Thoracic aorta (tissue), 2 donors: ENCODE measurements at places on chromosomes 11 and 22. TPM values are rescaled to one million over a fixed set of nuclear protein-coding genes. Genes with fewer than 3 reads are reported as not detected.
A peak's percentile ranks its signal among the peaks of the same experiment; 100 is the strongest.

The MYRF gene
- total RNA-seq = not detected

DNA sequence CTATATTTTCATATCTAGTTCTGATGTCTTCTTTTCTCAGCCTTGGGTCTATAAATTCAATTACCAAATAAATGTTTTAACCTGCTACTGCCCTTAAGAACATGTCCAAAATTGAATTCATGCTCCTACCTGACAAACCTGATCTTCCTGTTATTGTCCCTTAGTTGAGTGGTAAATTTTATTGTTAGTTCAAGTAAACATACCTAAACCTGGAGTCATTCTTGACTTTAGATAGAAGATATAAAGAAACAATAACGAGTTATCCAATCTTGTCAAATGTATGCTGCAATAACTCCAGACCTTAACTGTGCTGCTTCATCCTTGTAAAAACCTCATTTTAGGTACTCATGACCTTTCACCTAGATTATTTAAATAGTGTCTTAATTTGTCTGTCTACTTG lies 34.6 kb upstream of the SC5D start:
- no peak for DNase-seq
- no peaks in the 10 kb centered on the region for H3K4me1 ChIP-seq
- H3K27ac ChIP-seq = no peak overlapping the region

DNA sequence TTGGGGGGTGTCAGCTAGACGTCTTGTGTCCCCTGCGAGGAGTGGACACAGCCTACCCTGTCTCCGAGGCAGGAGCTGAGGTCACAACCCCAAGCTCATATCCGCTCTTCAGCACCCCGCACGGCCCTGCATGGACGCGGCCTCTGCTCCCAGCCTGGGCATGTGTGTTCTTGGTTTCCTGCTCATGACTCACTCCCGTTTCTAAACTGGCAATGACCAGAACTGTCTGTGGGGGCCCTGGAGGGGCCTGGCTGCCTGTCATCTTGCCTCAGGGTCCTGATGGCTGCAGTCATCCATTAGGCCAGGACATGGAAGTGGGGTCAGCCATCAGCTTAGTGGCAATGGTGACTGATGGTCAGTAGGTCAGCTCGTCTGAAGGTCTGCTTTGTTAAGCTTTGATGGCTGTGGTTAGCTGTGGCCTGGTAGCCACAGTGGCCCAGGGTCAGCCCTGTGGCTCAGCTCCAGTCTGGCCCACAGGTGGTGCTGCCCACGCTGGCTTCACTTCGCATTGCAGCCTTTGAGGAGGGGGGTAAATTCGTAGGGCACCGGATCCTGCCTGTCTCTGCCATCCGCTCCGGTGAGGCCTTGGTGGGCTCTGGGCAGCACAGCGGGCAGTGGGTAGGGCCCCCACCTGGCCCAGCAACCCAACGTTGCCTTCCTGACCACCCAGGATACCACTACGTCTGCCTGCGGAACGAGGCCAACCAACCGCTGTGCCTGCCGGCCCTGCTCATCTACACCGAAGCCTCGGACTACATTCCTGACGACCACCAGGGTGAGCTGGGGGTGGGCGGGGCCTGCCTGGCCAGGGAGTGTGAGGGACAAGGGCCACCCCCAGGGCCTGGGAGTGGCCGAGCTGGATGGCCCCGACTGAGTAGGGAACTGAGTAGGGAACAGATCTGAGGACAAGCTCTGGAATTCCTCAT lies 12.0 kb downstream of the PLCB3 start:
- peaks cover 64% of the 10 kb centered on the region for H3K36me3 ChIP-seq
- peak overlapping the region; percentile 22 for H3K27ac ChIP-seq
- H3K4me3 ChIP-seq = no peak overlapping the region
- no peak for DNase-seq

The TPBGL gene
- not detected for total RNA-seq

GRCh38 chr11:83042964-83043711 lies 28.6 kb downstream of the RAB30 start:
- H3K27ac ChIP-seq = no peak overlapping the region
- H3K27me3 ChIP-seq = no peaks in the 10 kb centered on the region
- DNase-seq = no peak
- no peak overlapping the region for H3K4me3 ChIP-seq
- no peaks in the 10 kb centered on the region for H3K36me3 ChIP-seq
- peaks cover 6% of the 10 kb centered on the region for H3K4me1 ChIP-seq

The FGF19 gene
- not detected for total RNA-seq

The IGSF9B gene
- 67.1 TPM for total RNA-seq

DNA sequence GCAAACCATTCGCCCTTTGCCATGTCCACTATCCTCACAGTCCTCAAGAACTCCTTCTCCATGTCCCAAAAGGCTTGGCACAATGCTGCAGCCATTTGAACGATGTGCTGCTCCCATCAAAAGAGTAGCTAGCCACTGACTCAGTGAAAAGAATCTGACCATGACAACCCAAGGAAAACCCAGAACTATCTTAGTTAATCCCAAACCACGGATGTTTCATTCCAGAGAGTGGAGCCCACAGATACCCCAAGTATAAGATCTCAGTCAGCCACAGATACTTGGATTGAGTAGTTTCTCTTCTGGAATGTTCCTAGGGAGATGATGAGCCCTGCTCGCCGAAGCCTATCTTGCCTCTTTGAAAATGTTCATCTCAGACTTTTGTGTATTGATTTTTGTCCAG lies 176.9 kb downstream of the NAV2 start:
- no peak overlapping the region for H3K4me3 ChIP-seq
- H3K4me1 ChIP-seq = peaks cover 39% of the 10 kb centered on the region
- H3K27me3 ChIP-seq = no peaks in the 10 kb centered on the region

The SCGB1A1 gene
- not detected for total RNA-seq

GRCh38 chr22:50016988-50017700 lies 4.6 kb upstream of the IL17REL start:
- no peaks in the 10 kb centered on the region for H3K27me3 ChIP-seq
- no peak overlapping the region for H3K27ac ChIP-seq
- no peaks in the 10 kb centered on the region for H3K36me3 ChIP-seq
- H3K4me3 ChIP-seq = no peak overlapping the region
- DNase-seq = no peak

The CRACR2B gene
- 11.6 TPM for total RNA-seq

GRCh38 chr22:46619830-46620501 lies at the start of gene GRAMD4:
TSS of gene GRAMD4 (plus strand) at chr22:46620386. CDS start at chr22:46626800, 6,414 bp downstream.
- no peaks in the 10 kb centered on the region for H3K27me3 ChIP-seq
- H3K4me3 ChIP-seq = no peak within 1 kb of the TSS
- peak within 1 kb of the TSS; percentile 52 for H3K27ac ChIP-seq

The IL18 gene
- total RNA-seq = 12.3 TPM

- H3K36me3 ChIP-seq = no peaks in the 10 kb centered on the region
- peaks cover 4% of the 10 kb centered on the region for H3K4me1 ChIP-seq
- DNase-seq = no peak
- H3K27ac ChIP-seq = peak overlapping the region; percentile 20
- no peaks in the 10 kb centered on the region for H3K27me3 ChIP-seq
Measured at GRCh38 chr11:63683133-63683991, 2.1 kb downstream of the RTN3 start.

DNA sequence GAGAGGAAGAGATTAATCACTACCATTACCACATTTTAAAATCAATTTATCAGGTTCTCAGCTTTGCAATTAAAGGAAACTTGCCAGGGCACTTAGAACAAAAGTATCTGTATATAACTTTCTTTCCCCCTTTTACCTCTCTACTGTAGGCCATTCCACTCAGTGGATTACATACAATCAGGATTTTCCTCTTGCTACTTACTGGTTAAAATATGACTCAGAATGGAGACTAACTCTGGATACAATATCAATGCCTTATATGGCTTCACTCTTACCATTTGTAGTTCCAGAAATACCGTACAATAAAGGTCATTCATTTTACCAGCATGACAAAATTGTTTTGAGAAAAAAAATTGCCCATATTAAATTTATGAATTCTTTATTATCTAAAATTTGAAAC lies 706.8 kb downstream of the KCNA4 start:
- no peak overlapping the region for H3K4me3 ChIP-seq
- peak overlapping the region; percentile 31 for H3K27ac ChIP-seq
- DNase-seq = no peak
- no peaks in the 10 kb centered on the region for H3K36me3 ChIP-seq

DNA sequence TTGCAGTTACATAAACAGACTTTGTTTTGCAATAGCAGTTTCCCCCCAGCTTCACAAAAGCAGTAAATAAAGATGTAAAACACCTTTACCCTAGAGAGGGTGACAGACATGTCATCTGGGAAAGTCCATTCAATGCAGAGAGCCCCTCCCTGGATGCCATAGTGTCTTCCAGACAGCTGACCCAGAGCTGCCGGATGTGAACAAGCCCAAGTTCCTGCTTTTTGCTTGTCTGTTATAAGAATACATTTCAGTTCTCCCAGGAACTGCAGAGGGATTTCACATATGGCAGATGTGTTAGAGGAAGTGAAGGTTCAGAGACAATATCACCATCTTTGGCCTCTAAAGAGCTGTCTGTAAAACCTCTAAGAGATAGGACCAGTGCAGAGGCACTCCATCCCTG lies 48.9 kb downstream of the RELT start:
- no peaks in the 10 kb centered on the region for H3K27me3 ChIP-seq
- H3K27ac ChIP-seq = no peak overlapping the region
- no peaks in the 10 kb centered on the region for H3K4me1 ChIP-seq
- no peak overlapping the region for H3K4me3 ChIP-seq
- DNase-seq = no peak
- no peaks in the 10 kb centered on the region for H3K36me3 ChIP-seq

- no peak for DNase-seq
- H3K27ac ChIP-seq = no peak overlapping the region
- no peak overlapping the region for H3K4me3 ChIP-seq
- H3K27me3 ChIP-seq = no peaks in the 10 kb centered on the region
- H3K36me3 ChIP-seq = no peaks in the 10 kb centered on the region
- no peaks in the 10 kb centered on the region for H3K4me1 ChIP-seq
Measured at GRCh38 chr11:76307396-76307795, 73.5 kb downstream of the THAP12 start.

The OR51E1 gene
- total RNA-seq = 0.21 TPM

- H3K4me1 ChIP-seq = no peaks in the 10 kb centered on the region
- no peak overlapping the region for H3K27ac ChIP-seq
- no peak overlapping the region for H3K4me3 ChIP-seq
- DNase-seq = no peak
- no peaks in the 10 kb centered on the region for H3K27me3 ChIP-seq
Measured at GRCh38 chr11:113260541-113260940, 53.8 kb upstream of the TTC12 start.

DNA sequence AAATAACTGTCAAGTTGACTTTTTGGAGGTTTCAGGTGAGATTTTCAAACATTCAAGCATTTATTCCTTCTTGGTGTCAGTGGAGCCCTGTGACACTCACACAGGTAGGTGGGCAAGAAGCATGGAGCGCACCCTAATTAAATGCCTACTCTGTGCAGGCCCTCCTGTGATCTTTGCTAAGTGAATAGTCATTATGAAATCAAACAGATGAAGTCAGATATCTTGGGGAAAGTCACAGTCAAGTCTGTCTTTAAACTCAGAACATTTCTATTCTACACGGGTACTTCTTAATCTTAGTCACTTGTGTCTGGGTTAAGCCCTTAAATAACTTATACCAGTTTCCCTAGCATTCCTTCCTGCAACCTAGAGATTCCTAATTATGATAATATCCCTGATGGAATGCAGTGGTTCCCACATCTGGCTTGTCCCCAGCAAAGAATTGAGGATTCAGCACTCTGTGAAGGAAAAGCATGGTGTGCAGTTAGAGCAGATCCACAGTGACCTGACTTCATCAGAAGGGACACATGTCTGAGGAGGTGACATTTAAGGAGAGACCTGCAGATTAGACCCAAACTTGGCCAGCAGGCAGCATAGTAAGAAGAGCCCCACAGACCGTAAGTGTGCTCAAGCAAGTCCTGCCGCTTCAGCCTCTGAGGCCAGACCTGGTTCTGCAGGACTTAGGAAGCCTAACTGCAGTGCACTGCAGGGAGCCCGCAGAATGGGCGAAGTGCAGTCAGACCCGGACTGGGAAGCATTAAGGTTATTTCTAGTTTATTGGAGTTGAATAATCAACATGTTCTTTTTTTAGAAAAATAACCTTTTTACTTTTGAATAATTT lies 85.3 kb upstream of the GAL start:
- H3K27me3 ChIP-seq = no peaks in the 10 kb centered on the region
- DNase-seq = no peak
- peaks cover 69% of the 10 kb centered on the region for H3K36me3 ChIP-seq

DNA sequence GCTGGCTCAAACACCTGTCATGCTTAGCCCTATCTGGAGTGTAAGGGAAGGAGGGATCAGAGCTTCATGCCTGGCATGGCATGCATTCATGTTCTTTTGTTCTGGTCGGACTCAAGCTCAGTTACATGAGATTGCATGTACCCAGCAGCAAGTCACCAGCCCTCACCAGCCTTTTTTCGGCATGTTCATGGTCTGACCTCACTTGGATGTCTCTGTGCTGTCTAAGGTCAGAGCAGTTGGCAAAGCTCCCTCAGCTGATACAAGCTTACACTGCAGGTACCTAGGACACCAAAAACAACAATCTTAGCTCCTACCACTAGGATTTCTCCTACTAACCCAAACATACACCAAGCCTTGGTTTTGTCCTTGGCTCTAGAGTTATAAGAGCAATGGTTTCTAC lies 152.6 kb downstream of the BARX2 start:
- no peak overlapping the region for H3K27ac ChIP-seq
- no peaks in the 10 kb centered on the region for H3K36me3 ChIP-seq
- no peak for DNase-seq
- no peaks in the 10 kb centered on the region for H3K4me1 ChIP-seq
